ENCODE measurements at places on chromosomes 4 and X.

- DNase-seq, result no peak
Observed at GRCh38 chr4:89797117-89797516, 39.8 kb downstream of the SNCA start.

DNA sequence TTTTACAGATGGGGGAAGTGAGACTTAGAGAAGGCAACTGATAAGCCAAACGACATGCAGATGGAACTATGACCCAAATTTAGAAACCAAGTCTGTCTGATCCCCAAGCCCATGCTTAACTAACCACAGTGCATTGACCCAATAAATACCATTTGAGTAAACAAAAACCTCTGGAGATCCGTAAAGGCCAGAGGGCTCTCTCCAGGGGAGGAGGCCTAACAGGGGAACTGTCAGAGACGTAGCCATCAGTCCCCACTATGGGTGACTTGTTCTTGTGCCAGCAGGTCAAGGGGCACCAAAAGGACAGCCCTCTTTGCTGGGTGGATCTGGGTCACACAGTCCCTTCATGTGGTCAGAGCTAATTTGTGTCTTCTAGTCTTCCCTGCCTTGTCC is 420.2 kb downstream of the BCOR start:
- no peak for DNase-seq

- DNase-seq, result no peak
Observed at GRCh38 chr4:108351791-108352190, 183.1 kb upstream of the LEF1 start.

- no peak for DNase-seq
Observed at GRCh38 chr4:22508376-22508775, 7.5 kb downstream of the ADGRA3 start.

- DNase-seq, result no peak
Observed at GRCh38 chrX:50627696-50628095, 157.1 kb upstream of the DGKK start.

DNA sequence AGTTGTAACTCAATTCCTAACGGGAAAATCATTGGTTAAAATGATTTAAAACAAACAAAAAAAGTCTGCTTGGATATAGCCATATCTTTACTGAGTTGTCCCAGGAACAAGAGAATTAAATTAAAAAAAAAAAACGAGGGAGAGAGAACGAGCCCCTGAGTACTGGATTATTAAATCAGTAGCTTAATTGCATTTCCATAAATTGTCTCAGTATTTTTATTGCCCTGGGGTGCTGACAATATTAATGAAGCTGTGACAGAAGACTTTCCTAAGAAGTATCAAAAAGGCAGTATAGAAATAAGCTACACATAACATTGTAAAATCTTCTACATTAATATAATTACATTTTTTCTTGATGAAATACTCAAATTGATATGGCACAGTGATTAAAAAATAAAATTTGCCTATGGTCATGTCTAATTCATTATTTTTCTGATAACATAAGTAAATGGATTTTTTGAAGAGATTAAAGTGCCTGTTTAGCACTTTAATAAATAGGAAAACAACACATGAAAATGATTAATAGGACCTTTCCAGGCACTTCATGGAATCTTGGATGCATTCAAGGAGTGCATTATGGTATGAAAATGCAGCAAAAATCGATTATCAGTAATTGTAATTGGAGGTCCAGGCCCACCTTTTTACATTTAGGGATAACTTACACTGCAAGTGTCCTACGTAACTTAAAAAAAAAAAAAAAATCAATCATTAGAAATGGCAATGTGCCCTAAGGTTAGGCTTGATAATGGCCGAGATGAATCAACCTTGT is 2233.4 kb downstream of the ARAP2 start:
- DNase-seq, result no peak

DNA sequence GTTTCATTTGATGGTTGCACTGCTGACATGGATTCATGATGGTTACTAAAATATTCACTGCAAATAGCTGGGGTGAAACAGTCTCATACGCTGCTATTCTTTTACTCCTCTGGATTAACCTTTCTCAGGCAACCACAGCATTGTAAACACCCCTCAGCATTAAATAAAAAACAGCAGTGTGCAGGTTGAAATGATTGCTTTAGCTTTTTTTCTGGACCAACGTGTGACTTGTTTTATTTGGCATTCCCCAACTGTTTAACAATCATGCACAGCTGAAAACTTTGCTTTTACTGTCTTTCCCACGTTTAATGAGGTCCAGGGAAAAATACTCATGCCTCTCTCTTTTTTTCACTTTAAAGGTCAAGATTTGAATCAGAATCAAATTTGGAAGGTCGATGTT is 490.8 kb downstream of the RAPGEF2 start:
- no peak for DNase-seq

Measured in hypothalamus (tissue), 51 donors.